Activated T-cell treated with anti-CD3 and anti-CD28 coated beads for 4 hours (primary cell): ENCODE measurements at places on chromosomes 7 and 10.

- no peak for DNase-seq
Observed at GRCh38 chr7:28731092-28731658, 227.0 kb downstream of the TRIL start.

DNA sequence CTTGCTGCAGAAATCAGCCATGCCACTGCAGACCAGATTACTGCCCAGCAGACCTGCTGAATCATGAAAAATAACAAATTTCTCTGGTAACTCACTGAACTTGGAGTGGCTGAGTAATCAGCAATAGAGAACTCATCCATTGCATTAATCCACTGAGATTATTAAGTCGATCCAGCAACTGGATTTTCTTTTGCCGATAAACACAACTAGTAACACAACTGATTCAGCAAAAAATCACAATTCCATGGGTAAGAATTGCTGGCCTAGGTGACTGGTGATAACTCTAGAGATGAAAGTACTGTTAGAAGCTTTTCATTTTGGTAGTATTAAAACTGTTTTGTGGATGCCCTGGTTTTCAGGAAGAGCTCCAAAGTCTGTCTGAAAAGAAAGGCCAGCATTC, 214.5 kb downstream of the ETV1 start:
- no peak for DNase-seq

DNA sequence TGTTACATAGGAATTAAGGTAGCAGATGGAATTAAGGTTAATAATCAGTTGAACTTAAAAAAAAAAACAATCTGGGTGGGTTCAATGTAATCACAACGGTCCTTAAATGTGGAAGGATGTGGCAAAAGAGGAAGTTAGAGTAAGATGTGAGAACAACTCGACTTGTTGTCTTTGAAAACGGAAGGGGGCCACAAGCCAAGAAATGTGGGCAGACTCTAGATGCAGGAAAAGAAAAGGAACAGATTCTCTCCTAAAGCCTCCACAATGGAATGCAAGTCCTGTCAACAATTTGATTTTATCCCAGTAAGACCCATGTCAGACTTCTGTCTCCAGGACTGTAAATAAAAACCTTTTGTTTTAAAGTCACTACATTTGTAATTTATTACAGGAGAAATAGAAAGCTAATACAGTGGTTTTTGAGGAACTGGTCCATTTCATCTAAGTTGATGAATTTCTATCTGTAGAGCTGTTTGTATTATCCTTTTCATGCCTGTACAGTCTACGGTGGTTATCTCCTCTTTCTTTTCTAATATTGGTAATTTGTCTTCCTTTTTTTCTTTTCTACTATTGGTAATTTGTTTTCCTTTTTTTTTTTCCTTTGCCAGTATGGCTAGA, 8.6 kb downstream of the MCMBP start:
- no peak for DNase-seq

- DNase-seq, result no peak
Observed at GRCh38 chr7:33093266-33093665, 15.9 kb downstream of the RP9 start.

- no peak for DNase-seq
Observed at GRCh38 chr7:7920481-7920880, 48.1 kb upstream of the GLCCI1 start.

DNA sequence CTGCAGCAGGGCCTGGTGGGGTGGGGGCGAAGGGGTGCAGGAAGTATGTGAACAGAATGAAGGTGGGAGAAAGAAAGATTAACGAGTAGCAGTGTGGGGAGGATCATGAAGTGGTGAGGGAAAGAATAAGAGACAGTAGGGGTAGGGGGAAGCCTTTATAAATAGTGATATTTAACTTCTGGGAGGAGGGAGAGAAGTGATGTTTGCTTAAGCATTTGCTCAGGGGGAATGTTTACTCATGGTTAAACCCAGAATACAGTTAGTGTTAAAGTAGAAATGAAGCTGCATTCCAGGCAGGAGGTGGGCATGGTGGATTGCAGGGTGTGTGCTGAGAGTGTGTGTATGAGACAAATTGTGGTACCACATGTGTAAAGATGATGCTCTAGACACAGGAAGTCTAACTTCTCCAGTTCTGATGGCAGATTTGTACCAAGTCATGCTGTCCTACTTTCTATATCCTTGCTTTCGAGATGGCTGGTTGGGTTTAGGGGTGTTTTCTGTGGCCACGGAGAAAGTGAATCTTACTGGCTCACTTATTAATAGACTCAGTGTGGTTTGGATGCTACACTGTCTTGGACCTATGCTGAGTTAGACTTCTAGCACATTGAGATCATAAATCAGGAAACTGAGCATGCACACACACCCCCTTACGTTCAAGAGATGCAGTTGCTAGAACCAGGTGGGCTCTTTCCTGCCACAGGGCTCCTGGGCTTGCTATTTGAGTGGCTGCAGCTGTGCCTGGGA, 10.6 kb upstream of the DNMBP start:
- no peak for DNase-seq

DNA sequence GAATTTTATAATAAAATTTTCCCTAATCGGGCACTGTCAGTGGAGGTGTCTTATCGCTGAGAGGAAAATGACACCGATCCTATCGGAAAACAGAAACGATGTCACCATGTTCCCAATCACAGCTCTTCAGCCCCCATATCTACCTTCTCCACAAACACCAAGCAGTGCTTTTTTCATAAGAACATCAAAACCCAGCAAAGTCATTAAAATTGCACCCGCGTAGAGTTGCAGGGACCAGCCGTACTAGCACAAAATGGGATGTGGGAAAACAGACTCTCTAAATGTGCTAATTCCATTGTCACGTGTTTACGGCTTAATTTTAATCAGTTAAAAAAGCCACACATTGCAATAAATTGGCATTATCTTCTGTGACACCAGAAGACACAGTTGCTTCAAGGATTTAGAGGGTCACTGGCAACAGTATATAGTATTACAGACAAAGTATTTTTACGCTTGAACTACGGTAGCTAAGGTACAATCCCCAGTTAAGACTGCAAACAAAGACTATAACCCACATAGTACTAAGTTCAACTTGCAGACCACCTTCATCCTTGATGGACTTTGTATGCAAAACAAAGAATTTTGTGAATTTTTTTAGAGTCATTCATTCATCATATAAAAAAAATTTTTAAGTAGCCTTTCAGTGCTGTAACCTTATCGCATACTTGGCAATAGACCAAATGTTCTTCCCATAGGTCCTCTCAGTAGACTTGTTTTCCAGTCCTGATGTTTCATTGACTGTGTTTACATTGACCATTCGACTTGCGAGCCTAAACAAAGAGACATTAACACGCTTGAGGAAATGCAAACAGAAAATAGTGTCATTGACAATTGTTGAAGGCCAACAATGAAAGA, 116.0 kb downstream of the VTI1A start:
- no peak for DNase-seq

GRCh38 chr10:93110472-93111146, 36.9 kb downstream of the CYP26A1 start:
- no peak for DNase-seq

GRCh38 chr10:91185239-91185875, 35.1 kb upstream of the PCGF5 start:
- no peak for DNase-seq

DNA sequence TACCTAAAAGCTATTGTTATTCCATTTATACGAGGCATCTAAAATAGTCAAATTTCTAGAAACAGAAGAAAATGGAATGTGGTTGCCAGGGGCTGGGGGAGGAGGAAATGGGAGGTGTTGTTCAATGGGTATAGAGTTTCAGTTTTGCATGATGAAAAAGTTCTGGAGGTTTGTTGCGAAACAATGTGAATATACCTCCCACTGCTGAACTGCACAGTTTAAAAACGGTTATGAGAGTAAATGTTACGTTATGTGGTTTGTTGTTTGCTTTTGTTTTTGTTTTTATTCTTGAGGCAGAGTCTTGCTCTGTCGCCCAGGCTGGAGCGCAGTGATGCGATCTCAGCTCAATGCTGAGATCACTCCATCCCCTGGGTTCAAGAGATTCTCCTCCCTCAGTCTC, 64.9 kb upstream of the NRBF2 start:
- DNase-seq, result no peak

- DNase-seq, result no peak
Observed at GRCh38 chr7:159064121-159064815, 80.4 kb downstream of the VIPR2 start.

DNA sequence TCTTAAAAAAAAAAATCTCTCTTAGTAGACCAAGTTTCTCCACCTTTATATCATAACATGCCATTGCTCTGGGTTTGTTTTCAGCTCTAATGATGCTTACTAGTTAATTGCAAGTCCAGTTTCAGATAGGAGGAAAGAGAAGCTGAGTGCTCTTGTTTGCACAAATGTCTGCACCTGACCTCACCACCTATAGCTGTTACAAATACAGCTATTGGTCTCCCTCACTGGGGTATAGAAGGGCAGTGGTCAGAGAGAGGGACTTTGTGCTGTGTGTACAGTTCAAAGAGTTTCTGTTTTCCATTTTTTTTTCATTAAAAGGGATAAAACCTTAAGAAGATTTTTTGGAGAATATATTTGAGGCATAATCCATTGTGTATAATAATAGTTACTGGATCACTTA, 52.7 kb downstream of the TAS2R16 start:
- DNase-seq, result no peak

DNA sequence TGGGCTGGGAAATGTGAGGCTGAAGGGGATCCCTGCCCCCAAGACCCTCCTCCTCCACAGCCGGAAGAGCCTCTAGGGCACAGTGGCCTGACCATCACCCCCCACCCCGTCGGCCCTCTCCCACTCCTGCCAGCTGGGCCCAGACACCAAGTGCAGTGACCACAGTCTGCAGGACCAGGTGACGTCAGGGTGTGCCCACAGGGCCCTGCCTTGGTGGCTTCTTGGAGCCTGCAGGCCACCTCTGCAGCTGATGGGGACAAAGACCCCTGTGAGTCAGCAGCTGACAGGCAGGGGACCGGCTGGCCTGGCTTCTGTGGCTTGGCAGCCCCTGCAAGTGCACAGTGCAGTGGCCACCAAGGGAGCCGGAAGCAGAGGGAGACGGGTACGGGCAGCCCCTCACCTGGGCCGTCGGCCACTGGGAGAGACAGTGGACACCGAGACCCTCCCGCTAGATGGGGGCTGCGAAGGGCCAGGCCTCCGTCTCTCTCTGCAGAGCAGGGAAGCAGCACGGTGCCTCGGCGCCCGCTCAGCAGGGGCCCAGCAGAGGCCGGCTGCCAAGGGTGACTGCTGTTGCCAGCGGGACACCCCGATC, 274.6 kb downstream of the ELFN1 start:
- no peak for DNase-seq

- no peak for DNase-seq
Observed at GRCh38 chr7:130560972-130561371, 69.1 kb downstream of the MEST start.

- DNase-seq, result no peak
Observed at GRCh38 chr10:102405108-102405571, 9.6 kb downstream of the NFKB2 start.

DNA sequence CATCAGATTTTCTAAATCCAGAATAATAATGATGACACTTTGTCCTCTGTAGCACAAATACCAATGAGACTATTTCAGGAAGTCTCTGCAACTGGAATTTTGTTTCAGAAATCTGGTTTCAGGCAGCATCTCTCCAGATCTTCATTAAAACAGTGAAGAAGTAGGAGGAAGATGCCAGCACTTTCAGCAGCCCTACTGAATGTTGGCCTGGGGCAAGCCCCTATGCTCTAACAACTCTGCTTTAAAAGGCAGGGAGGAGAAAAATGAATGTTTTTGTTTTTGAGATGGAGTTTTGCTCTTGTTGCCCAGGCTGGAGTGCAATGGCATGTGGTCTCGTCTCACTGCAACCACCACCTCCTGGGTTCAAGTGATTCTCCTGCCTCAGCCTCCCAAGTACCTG, 7.2 kb upstream of the CAV1 start:
- DNase-seq, result no peak

DNA sequence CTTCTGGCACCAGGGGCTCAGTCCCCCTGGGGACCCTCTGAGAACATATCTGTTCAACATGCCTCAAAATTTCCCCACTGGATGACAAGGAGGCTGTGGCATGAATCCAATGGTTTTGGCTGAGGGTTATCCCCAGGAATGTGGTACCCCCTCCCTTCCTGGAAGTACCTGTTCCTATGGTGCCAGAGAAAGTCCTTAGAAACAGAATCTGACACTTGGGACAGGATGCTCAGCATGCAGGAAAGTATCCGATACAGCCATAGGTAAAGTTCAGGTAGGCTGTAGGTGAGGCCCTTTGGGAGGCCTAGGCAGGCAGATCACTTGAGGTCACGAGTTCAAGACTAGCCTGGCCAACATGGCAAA, 42.7 kb upstream of the A1CF start:
- no peak for DNase-seq

DNA sequence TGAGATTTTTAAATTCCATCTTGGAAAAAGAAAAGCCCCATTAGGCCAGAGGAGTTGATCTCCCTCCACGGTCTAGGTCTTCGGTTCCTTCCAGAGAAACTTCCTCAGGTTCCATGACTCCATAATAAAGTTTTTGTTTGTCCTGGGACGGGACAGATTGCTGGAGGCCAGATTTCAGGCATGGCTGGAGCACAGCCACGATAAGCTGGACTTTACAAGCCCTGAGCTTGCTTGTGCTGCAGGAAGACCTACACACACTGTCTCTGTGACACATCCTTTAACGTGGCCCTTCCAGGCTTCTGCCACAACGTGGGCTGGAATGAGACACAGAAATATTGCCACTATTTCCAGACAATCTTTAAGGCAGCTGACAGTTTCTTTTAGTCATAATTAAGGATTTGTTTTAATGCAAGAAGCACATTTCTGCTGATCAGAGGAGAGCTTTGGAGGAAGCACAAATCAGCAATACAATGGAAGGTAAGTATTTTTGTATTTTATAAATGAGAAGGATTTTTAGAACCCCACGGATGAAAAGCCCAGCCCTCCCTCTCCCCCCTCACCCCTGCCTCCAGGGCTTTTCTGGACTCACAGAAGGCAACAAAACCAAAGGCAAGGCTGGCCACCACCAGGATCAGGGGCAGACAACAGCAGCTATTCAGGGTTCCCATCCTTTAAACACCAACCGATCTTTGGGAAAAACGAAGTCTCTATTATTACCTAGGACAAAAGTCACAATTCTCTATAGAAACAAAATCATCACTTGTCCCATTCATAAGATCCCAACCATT, 6.5 kb downstream of the CTBP2 start:
- DNase-seq, result no peak

GRCh38 chr7:64888901-64889685, 14.0 kb upstream of the ZNF273 start:
- DNase-seq, result no peak

DNA sequence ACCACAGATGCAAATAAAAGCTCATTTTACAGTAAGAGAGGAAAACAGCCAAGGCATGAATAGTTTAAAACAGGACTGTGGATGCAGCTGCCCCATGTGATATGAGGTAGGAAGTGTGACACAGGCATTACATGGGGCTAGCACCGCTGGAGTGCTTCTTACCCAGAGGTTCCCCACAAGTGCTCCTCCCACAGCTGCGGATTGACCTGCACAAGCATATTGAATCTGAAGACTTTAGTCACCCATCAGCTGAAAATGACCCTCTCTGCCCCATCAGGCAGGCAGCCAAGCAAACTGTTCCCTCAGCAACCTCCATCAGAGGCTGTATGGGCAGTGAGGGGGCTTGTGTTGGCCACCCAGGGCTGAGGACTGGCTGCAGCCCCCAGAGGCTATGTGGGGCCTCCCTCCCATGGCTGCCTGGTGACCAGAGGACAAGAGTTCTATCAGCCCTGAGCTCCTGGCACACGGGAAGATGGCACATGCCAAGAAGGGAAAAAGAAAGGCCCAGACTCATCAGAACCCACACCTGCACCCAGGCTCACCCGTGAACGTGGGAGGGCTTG, 98.7 kb downstream of the TCERG1L start:
- no peak for DNase-seq

- no peak for DNase-seq
Observed at GRCh38 chr7:112414855-112415490, 35.3 kb upstream of the IFRD1 start.
